Stimulated activated CD8-positive, alpha-beta memory T cell treated with anti-CD3 and anti-CD28 coated beads, Interleukin-2, amount 100 ng/mL, for 1 hour (primary cell): ENCODE measurements at places on chromosomes 11 and 22.

DNA sequence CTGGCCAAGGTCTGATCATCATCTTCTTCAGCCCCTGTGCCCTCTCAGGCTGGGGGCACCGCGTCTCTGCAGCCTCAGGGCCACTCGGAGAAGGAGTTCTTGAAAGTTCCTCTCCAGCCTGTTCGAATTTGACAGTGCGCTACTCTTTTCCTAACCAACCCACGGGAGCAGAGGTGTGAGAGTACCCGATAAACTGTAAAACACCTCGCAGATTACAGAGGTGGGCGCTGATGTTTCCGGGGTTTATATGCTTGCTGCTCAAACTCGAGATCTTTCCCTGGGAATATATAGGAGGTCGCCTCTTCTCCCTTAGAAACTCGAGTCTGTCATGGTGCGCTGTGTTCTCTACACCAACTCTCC is 515 bp downstream of the CTR9 start:
- DNase-seq, result no peak

GRCh38 chr22:31876156-31876920 is 68.0 kb upstream of the YWHAH start:
- DNase-seq, result no peak

DNA sequence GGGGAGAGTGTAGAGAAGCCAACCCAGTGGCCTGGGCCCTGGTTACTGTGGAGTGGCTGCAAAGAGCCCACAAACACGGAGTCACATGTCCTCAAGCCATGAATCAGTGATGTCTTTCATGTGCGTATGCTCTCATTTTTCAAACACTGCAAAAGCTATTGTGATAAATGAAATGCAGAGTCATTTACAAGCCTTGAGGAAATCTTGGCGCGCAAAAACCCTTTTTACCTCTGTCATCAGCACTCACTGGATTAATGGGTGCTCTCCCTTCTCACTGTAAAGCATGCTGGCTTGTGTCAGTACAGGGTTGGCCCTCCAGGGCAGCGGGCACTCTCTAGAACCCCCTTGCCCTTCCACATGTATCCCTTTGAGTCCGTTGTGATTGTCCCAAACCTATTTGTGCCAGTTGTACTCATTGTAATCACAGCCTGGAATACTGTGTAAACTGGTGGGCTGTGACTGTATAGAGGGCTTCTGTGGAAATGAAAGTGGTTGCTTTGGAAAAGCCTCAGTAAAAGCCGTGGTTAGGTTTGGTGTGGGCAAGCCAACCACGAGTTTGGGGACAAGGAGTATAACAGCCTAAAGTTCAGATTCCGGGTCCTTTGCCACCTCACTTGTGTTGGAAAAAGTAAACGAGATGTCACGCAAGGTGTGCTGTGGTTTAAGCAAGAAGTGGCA is 10.4 kb downstream of the GNAZ start:
- DNase-seq, result no peak

- DNase-seq, result no peak
Measured at GRCh38 chr11:14424096-14424495, 65.1 kb upstream of the RRAS2 start.

DNA sequence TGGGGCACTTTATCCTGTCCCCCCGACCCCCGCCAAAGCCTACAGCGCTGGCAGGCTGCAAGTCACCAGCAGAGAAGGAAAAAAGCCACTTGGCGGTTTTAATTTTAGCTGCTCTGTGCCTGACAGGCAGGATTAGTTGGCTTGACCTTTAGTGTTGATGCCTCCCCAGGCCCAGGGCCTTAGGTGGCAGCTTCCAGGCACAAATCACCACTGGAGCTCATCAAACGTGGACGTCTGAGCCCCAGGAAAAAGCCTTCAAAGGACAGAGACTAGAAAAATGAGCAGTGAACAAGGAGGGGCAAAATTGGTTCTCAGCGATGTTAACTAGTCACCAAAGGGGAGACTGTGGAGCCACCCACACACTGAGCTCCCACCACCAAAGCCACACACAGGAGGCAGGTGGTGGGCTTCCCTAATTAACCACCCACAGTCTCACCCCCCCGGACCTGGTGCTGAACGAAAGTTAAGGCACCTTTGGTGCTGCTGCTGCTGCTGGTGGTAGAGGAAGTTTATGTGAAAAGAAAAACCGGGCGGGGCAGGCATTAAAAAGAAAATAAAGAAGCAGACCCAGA is 4.4 kb upstream of the PYGM start:
- peak; percentile 40 for DNase-seq

GRCh38 chr11:12818333-12819015 is 144.3 kb downstream of the TEAD1 start:
- DNase-seq, result no peak

DNA sequence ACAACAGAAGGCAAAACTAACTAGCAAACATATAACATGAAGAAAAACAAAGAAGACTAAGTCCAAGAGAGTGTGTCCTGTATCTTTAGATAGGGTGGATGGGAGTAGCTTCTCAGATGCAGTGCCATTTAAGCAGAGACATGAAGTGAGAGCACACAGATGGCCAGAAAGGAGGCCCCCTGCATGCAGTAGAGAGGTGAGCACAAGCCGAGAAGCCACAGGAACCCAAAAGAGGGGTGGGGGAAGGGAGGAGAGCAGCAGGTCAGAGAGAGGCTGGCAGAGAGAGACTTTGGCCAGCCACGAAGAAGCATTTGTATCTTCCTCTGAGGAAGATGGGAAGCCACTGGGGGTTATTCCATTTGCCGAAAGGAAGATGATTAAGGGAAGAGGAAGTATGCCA is 86.7 kb downstream of the NTM start:
- DNase-seq, result no peak

DNA sequence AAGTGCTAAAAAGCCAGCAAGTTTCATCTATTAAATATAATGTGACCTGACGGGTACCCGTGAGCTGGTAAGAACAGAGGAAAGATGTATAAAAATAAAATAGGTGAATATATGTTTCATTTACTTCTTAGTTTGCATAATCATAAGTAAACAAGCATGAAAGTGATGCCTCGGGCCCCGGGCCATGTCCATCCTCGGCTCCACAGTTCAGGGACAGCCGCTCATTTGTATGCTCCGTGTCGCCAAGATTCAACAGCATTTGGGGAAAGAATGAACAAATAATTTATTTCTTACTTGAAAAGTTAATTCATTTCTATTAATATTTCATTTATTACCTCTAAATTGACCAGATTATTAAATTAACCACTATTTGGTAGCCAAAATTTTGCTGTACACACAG is 251.8 kb downstream of the NTM start:
- no peak for DNase-seq

GRCh38 chr11:65585396-65586246 is 9.8 kb downstream of the EHBP1L1 start:
- no peak for DNase-seq

- no peak for DNase-seq
Measured at GRCh38 chr11:132452616-132453015, 1079.7 kb downstream of the OPCML start.

DNA sequence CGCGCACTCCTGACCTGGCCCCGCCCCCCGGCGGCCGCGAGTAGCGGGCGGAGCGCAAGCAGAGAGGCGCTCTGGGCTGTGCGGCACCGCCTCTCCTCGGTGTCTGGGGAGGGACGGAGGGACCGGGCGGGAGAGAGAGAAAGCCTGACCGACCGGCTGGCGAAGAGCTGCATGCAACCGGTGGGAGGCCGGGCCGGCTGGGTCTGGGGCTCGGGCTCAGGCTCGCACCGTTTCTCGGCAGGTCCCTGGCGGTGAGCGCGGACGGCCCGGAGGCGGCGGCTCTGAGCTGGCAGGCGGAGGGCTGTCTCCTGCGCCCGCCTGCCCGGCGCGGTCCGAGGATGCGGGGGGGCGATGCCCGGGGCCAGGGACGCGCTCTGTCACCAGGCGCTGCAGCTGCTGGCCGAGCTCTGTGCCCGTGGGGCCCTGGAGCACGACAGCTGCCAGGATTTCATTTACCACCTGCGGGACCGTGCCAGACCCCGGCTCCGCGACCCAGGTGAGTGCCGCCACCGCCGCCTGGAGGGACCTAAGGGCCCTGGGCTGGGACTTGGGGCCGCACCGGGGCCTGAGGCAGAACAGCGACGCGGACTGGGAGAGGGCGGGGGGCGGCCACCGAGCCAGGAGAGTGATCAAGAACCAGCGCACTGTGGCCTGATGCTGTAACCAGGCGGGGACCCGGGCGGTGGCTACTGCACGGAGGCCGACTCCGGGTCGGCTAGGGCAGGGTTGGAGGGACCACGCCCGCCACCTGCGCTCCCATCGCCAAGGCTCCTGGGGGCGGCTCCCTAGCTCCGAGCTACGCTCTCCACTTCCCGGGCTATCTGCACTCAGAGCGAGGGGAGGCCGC is at the start of gene SYT9:
SYT9 (plus strand) TSS at position 69 of the 847 bp plus-strand sequence; CDS start at position 352, 283 bp downstream.
- no peak for DNase-seq

GRCh38 chr22:19638282-19639015 is 75.9 kb upstream of the SEPTIN5 start:
- DNase-seq, result no peak

DNA sequence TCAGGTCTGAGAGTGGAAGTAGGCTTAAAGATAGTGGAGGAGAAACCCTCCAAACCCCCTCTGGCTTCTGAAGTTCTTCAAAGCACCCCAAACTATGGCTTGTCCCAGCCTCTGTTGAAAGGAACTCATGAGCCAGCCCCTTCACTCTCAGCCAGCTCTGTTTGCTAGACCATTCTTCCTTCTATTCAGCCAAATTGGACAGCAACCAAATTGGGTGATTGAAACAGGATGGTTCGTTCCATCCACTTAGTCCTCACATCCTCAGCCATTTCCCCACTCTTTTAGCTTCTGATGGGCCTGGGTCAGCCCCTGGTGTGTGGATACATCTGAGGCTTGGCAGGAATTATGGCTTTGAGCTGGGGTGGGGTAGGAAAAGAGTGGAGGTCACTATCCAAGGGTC is 4.5 kb downstream of the HTR3A start:
- DNase-seq, result no peak

DNA sequence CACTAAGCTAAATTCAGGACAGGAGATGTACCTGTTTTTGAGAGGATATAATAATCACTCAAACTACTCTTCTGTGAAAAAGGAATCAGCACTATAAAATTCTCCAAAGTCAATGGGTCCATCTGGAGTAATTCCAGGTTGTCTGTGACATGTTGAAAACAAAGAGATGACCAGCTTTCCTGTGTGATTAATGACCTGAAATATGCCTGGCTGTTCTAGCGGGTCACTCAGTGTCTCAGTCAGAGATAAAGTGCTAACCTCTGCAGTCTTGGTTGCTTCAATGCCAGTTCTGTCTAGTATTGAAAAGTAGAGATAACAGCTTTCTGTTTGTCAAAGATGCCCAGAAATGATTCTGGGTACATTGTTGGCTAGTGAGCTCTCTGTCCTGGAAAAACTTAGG is 722.6 kb upstream of the TENM4 start:
- no peak for DNase-seq

GRCh38 chr11:61155312-61155711 is 5.9 kb downstream of the VPS37C start:
- DNase-seq, result no peak

DNA sequence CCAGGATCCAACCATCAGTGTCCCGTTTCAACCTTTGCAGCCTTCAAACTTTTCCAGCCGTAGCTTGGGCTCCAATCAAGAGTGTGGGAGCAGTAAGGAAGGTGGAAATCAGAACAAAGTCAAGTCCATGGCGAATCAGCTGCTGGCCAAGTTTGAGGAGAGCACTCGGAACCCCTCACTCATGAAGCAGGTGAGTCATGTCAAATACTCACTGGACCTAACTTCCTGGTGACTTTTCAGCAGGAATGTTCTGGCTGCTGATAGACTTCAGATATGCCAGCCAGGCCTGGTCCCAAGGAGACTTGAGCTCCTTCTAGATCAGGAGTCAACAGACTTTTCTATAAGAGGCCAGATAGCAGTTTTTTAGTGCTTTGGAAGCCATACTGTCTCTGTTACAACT is 129.0 kb downstream of the MICAL2 start:
- DNase-seq, result no peak

DNA sequence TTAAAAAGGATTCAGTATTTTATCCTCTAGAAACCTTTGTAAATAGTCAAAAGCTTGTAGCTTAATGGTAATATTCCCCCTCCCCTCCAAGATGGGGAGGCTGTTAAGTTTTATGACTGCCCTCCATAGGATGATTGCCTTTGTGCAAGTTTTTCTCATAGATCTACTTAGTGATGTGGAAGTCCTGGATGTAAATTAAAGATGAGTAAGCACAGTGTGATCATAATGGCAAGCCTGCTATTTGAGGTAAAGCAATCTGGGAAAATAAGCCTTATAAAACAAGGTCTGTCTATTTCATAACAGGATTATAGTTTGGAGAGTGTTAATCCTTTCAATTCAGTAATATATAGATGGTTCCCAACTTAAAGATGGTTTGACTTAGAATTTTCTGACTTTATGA is 216.3 kb downstream of the DDX10 start:
- no peak for DNase-seq

GRCh38 chr11:14376920-14377319 is 17.9 kb upstream of the RRAS2 start:
- no peak for DNase-seq

DNA sequence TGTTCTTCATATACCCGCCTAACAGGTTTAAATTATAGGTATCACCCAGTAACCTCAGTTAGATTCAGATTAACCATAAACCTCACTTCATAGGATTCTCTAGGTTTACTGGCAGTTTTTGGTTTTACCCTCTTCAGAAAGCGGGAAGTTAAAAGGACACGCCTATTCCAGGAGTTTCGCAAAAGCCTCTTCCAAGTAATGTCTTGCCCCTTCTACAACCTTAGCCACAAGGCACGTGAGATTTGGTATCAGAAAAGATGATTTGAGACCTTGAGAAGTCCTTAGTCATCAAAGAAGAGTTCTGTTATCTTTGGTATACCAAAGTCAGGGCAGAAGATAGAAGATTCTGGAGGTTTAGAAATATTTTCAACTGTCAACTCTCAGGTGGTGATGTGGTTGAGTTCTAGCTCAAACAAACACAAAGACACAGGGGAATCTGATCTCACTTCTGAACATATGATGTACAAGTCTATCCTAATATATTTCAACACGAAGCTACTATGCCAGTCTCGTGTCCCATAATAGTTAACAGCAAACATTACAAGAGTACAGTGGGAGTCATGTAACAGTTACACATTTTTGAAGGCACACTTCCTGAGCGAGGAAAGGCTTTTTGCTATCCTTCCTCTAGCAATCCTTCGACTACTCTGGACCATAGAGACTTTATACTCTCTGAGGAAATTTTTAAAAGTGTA is 103.5 kb downstream of the USP35 start:
- DNase-seq, result no peak

GRCh38 chr11:67344264-67344663 is 9.1 kb downstream of the POLD4 start:
- no peak for DNase-seq

GRCh38 chr11:69894181-69894611 is 75.0 kb upstream of the FGF3 start:
- DNase-seq, result no peak

- DNase-seq, result no peak
Measured at GRCh38 chr22:43946384-43946667, 8.9 kb upstream of the SAMM50 start.

GRCh38 chr22:38345782-38346181 is 28.5 kb upstream of the CSNK1E start:
- DNase-seq, result no peak
